ENCODE measurements at places on chromosomes 5 and 9.

- peak; percentile 31 for DNase-seq
Measured at GRCh38 chr9:96061293-96061987, 185.9 kb downstream of the ERCC6L2 start.

GRCh38 chr9:88852794-88853193 lies 138.5 kb upstream of the S1PR3 start:
- no peak for DNase-seq

GRCh38 chr5:116727248-116727647 lies 152.6 kb upstream of the SEMA6A start:
- no peak for DNase-seq

- DNase-seq, result peak; percentile 70
Measured at GRCh38 chr5:141618030-141618803, 583 bp downstream of the DIAPH1 start.

- no peak for DNase-seq
Measured at GRCh38 chr9:85717220-85717619, 24.5 kb downstream of the AGTPBP1 start.

GRCh38 chr5:72066705-72067107 lies 40.6 kb upstream of the MAP1B start:
- DNase-seq, result no peak

DNA sequence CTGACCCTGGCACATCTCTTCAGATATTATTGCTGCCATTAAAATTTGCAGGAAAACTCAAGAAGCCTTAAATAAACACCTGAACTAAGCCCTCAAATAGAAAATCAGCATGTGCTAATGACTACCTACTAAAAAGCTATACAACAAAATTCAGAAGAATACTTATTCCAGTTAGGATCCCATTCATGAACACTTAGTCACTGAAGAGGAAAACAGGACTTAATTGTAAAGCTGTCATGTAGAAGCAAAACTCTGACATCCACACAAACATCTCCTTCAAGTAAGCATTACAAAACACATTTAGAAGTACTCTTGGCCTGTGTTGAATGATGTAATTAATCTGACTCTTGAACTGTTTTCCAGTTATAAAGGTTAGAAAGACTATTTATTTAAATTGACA lies 19.9 kb downstream of the ELL2 start:
- DNase-seq, result no peak

DNA sequence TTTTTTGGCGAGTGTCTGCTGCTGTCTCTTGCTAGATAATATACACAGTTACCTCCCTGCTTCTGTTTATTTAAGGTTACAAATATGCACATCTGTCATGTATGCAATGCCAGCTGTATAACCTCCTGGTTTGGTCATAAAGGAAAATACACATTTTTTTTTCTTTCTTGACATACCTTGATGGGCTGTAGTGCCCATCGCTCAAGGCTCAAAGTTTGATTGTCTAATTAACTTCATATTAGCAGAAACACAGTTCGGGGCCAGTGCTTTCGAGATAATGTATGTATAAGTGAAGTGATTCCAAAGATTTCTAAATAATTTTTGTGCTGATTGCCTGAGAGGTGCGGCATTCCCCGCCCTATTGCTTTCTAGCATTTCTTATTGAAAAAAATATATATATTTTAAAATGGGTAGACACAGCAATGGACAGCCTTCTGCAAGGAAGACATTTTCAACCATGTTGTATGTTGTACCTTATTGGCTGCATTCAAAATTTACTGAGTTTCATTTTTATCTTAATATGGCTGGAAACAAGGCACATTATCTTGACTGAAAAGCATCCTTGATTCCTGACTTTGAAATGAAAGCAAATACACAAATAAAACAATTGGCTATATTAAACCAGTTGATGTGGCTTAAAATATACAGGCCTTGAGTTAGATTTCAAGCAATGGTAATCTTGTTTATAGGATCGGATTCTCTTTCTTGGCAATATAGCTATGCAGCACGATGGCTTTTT lies 206.2 kb downstream of the MEF2C start:
- DNase-seq, result no peak

- no peak for DNase-seq
Measured at GRCh38 chr5:61348447-61348846, 16.4 kb downstream of the ZSWIM6 start.

DNA sequence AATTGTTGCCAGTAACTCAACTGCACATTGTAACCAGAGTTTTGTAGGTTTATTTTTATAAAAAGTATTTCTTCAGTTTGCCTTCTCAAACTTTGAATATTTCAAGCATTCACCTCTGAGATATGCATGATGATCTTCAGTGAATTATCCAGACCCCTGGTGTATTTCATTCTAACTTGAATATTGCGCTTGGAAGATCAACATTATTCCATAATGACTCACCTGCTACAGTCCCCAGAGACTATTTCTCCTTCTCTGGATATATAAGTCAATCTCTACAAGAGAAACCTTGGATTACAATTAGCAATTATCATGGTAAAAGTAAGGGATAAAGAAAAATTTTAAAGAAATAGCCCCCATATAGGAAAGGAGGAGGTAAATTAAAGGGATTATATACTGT lies 1041.0 kb downstream of the TLE1 start:
- DNase-seq, result no peak

Measured in activated CD4-positive, alpha-beta T cell treated with anti-CD3 and anti-CD28 coated beads, Interleukin-10, Interleukin-2, amounts not matched to agents 100 ng/mL and 50 ng/mL, durations not matched to agents 16 hours and 8 hours (primary cell).